Motor neuron (in vitro differentiated cells): ENCODE measurements at places on chromosomes 6 and 20.

DNA sequence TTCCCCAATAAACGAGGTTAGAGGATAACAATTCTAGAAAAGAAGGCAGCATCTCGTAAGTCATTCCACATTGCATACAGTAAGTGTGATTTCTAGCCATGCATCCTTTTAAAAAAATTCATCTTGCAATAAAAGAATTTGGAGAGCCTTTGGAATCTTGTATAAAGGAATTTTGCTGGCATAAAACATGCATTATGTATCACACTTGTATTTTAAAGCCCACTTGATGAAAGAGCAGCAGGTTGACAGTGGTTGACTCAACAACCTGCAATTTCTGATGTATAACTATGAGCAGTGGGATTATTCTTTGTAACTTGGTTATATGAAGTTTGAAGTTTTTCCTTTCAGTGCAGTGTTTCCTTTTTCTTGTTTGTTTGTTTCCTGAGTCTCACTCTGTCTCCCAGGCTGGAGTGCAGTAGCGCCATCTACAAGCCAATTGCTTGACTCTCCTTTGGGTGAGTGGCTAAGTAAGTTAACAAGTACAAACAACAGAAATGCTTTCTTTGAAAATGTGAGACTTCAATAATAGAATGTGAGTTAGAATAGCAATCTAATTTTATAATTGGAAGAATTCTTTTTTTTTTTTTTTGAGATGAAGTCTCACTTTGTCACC, 39.9 kb downstream of the JARID2 start:
- ATAC-seq: no peak

GRCh38 chr6:21337263-21337662, 256.3 kb upstream of the SOX4 start:
- no peak for ATAC-seq

GRCh38 chr6:141539617-141540016, 593.1 kb upstream of the GJE1 start:
- no peak for ATAC-seq

DNA sequence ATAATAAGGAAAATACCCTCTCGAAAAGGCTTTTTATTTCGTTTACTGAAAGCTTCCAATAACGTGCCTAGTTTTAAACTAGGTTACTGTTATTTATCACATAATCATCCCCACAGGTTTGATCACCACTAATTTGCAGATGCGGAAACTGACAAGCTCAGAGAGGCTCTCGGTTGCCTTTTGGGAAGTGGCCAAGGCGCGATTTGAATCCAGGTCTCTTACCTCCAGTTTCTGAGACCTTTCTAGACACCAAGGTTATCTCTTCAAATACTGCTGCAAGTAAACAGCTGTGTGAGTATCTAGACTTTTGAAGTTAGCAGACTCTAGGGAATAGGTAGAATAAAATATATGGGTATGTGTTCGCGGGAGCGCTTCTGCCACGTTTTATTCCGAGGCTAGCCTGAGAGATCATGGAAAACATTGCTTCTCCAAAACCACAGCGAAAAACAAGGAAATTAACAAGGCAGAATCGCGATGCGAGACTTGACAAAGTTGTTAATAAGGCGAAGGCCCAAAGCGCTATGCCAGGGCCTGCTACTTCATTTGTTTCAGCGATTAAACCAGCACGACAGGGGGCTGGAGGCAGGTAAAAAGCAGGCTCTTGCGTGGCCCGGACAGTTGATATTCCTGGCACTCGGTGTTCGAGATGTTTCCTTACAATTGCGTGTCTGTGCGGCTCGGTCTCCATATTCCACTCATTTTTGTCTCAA, 1.8 kb upstream of the JARID2 start:
- ATAC-seq: no peak

GRCh38 chr6:87257565-87257964, 64.8 kb upstream of the SMIM8 start:
- ATAC-seq: no peak

- no peak for ATAC-seq
Observed at GRCh38 chr6:170260686-170261085, 30.2 kb downstream of the DLL1 start.

- ATAC-seq: no peak
Observed at GRCh38 chr6:111301946-111302345, 181.1 kb downstream of the REV3L start.

- no peak for ATAC-seq
Observed at GRCh38 chr20:38209736-38210405, 44.8 kb upstream of the TGM2 start.

DNA sequence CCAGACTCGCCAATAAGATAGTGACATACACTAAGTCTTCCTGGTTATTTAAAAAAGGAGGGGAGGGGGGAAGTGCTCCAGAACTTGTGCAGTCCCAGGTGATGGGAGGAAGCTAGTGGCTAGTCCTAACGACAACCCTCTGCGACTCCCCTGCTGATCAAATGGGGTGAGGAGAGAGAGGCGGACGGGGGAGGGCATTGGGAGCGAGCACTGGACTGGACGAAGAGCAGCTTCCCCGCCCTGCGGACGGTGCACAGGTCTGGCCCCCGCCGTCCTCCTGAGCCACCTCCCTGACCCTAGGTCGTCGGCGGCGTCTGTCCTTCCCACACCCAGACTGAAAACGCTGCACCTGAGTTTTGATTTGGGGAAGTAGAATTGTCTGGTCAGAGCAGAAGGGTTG, 2.2 kb upstream of the OLIG3 start:
- no peak for ATAC-seq
